Femur (tissue), 1 donor: ENCODE measurements at places on chromosomes 5 and 9.

- DNase-seq: no peak
Measured at GRCh38 chr9:92324431-92324830, 719 bp downstream of the NOL8 start.

- DNase-seq: no peak
Measured at GRCh38 chr5:176570044-176570443, 20.9 kb downstream of the CDHR2 start.

DNA sequence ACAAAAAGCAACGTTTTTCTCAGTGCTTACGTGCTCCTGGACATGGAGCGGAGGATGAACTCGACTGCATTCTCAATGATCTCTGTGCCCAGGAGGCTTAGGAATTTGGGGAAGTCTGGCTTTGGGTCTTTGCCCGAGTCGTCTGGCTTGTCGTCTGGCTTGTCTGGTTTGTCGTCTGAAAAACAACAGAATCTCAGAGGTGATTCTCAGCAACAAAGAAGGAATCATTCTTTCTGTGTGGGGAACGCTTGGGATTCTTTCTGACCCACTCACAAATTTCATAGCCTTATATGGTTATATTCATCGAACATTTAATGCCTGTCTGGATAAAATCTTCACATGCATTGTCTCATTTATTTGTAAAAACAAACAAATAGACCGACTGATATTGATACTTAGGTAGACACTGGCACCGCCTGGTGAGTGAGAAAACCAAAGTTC lies 4.7 kb downstream of the C5orf46 start:
- DNase-seq: no peak

- DNase-seq: no peak
Measured at GRCh38 chr5:169085212-169085611, 215.7 kb downstream of the SLIT3 start.

DNA sequence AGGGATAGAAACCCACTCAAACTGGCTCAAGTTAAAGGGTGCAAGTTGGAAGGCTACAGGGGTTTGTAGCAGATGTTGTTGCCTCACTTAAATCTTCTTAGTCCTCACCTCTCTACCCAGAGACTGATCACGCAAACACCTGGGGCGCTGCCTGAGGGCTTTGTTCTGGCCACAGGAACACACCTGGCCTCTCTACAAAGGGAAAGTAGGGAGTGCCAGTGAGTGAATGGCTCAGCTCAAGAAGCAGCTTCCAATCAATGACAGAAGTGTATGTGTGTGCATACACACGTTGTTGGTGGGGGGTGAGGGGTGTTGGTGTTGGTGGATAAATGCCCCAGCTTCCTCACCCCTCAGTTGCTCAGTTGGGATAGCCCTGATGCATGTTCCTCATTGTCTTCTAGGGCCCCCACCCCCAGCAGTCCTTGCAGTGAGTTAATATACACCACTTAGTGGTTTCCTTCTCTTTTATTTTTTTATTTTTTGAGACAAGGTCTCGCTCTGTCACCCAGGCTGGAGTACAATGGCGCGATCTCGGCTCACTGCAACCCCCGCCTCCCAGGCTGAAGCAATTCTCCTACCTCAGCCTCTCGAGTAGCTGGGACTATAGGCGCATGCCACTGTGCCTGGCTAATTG lies 30.6 kb upstream of the CTNNA1 start:
- no peak for DNase-seq

- DNase-seq: no peak
Measured at GRCh38 chr5:64958757-64959391, 190.1 kb downstream of the CWC27 start.

- DNase-seq: no peak
Measured at GRCh38 chr5:156794687-156795086, 55.4 kb upstream of the PPP1R2B start.

DNA sequence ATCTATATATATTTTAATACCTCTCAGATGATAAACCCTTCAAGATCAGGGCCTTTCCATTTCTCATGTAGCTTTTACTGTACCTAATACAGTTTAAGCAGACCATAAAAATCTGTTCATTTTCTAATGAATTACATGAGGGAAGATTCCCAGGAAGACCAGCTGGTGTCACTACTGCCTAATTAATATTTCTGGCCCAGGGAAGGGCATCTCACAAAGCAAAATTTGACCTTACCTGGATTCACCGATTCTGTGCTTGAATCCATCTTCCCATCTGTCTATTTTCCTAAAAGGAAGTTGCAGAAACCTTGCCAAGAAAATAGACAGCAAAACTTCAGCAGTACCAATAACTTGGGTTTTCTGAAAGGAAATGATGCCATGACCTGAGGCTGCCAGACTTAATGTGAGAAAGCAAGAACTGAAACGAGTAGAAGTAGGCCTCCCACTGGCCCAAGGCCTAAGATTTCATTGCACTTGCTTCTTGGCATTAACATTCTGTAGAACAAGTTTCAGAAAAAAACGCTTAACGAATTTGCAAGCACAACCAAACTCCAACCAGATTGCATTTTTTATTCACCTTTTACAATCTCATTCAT lies 83.0 kb upstream of the GLIS3 start:
- DNase-seq: no peak
